ENCODE measurements at places on chromosomes 5 and 9.

DNA sequence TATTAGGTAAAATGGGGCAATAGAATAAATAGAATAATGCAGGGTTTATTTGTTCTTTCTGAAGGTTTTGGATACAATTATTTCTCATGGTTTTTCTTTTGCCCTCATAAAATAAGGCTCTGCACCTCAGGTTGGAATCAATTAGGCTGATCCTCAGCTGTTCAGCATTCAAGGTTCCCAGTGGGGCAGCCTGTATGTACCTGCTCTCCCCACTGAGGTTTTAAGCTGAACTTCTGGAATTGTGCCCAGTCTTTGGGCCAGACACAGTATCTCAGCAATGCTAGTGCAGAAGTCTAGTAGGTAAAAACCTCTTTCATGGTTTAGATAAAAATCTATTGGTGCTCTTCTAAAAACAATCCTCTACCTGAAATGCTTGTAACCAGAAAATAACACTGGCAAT, 98.0 kb downstream of the EDIL3 start:
- no peak for DNase-seq

GRCh38 chr5:93845376-93845775, 104.0 kb upstream of the POU5F2 start:
- DNase-seq: no peak

- peak; percentile 36 for DNase-seq
These were observed 297.8 kb downstream of the CWC27 start for GRCh38 chr5:65066387-65067146.

GRCh38 chr5:127695346-127695745, 7.8 kb upstream of the CCDC192 start:
- no peak for DNase-seq

DNA sequence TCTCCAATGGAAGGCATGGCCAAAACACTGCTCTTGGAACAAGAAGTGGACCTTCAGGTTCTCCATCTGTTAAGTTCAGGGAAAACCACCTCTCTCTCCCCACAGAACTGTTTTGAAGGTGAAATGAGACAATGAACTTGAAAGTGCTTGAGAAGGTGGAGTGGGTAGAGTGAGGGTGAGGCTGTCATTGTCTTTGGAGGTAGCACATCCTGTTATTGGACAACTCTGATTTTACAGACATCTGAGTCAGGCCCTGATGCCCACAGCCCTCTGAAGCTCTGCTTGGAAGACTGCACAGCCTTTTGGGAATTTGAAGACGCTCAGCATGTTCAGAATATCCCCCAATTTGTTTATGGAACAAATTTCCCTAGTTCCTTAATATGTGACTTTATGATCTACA, 27.6 kb upstream of the TEX48 start:
- DNase-seq: no peak

- no peak for DNase-seq
These were observed 684 bp upstream of the SLC6A19 start for GRCh38 chr5:1200495-1201326.

DNA sequence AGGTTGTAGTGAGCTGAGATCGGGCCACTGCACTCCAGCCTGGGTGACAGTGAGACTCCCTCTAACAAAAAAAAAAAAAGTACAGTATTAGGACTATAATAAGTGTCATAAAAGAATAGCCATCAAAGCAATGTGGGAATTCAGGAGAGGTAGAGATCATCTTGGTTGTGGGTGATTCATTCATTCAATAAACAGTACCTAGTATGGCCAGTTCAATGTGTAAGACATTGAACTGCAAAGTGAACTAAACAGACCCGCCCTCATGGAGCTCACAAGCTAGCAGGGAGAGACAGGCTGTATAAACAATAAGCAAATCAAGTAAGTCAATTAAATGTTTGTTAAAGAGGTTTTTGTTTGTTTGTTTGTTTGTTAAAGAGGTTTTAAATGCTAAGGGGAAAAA, 146.1 kb upstream of the RANBP3L start:
- DNase-seq: no peak

DNA sequence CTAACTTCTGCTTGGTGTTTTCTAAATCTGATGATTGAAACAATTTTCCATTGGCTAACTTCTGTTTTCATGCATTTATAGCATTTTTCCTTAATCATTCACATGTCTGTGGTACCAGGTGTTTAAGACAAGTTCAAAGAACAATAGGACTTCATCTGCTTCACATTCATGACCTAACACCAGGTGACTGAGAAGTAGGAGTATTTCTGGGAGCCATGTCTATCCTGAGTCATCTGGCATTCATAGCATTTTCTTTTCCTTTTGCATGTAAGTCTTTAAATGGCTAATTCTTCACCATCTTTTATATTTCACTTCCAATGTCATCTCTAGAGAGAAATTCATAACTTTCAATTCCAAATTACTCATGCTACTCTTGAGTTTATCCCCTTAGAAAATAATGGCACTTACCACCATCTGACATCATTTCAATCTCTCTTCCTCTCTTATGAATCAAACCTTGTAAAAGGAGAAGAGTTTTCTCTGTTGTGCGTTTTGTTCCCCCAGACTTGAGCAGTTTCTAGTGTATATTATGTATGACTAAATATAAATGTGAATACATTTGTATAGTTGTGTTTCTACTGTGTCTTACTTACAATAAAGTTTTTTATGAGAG, 1196.1 kb upstream of the CDH9 start:
- no peak for DNase-seq

DNA sequence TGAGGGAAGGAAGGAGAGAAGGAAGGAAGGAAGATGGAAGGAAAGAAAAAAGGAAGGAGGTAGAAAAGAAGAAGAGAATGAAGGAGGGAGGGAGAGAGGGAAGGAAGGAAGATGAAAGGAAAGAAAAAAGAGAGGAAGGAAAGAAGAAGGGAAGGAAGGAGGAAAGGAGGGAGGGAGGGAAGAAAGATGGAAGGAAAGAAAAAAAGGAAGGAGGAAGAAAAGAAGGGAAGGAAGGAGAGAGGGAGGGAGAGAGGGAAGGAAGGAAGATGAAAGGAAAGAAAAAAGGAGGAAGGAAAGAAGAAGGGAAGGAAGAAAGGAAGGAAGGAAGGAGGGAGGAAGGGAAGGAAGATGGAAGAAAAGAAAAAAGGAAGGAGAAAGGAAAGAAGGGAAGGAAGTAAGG, 184.4 kb upstream of the TRIM32 start:
- no peak for DNase-seq

DNA sequence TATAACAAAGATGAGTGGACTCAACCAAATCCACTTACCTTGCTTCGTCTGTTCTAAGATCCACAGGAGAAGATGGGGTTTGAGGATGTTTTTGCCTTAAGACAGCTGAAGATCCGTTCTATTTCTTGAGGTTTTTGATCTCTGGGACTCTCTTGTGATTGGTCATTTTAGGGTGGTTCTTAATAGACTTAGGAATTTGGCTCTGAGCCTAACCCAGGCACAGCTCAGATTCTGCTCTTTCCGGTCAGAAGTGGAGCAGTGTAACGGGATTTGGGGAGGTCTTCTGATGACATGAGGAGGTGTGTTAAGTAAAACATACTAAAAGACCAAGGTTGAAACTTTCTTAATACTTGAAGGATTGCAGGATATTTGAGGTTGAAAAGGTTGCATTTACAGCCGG, 166.9 kb downstream of the DMRT2 start:
- DNase-seq: no peak

GRCh38 chr9:26325444-26325829, 567.2 kb downstream of the CAAP1 start:
- no peak for DNase-seq

- DNase-seq: peak; percentile 18
These were observed 43.7 kb upstream of the ITGA1 start for GRCh38 chr5:52743970-52744369.

DNA sequence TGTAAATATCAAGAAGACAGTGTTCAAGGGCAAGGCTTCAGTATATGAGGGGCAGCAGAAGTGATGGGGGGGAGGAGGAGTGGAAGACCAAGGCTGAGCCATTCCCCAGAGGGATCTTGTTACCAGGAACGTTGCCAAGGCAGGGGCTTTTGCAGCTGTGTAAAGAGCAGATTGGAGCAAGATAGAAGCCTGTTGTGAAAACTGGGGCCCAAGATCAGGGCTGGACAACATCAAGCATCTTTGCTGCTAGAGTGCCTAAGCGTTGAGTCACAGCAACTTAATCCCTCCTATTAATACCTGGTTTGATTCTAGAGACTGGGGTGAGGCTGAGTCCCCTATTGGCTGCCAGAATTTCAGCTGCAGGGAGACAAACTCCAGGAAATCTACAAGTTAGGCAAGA, 18.4 kb upstream of the ERCC6L2 start:
- DNase-seq: no peak

- DNase-seq: no peak
These were observed 99.5 kb downstream of the PAX5 start for GRCh38 chr9:36934478-36935065.

DNA sequence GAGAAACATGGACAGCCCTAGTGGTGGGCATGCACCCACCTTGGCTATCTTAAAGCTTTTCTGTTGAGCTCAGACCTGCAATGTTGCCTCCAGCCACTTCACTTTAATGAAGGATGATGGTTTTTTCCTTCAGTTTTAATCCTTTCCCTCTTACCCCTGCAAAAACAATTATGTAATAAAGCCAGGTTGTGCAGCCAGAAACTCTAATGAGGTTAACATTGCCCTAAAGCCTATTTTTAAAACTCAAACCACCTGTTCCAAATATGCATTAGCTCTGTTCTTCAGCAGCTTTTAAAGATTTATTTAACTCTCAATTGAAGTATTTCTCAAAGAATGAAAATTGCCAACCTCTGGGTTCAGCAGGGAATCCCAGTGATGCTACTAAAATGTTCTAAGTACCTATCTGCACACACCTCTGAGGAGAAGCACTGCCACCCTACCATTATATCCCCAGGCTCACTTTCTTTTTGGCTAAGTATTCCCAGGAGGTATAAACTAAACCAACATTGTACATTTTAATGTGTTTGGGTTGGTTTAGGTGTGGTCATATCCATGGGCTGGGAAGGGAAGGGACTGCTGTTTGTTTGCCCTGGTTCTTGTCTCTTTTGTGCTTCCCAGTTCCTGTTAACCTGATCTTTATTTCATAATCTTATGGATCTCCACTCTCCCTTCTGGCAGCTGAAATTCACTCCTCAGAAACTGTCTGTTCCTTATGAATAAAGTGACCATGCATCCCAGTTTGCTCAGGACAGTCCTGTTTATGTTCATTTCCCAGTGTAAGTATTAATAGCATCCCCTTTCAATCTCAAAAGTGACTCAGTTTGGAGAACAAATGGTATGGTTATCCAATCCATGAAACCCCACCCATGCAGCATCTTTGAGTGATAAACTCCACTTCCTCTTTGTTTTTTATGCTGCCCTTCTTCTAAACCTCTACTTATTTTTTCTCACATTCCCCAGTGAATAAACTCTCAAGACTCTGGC, 251.7 kb downstream of the RAB3C start:
- no peak for DNase-seq

- DNase-seq: no peak
These were observed 305.8 kb downstream of the PDE4D start for GRCh38 chr5:59587489-59588337.

GRCh38 chr9:136023410-136024225, 62.4 kb upstream of the UBAC1 start:
- DNase-seq: no peak

DNA sequence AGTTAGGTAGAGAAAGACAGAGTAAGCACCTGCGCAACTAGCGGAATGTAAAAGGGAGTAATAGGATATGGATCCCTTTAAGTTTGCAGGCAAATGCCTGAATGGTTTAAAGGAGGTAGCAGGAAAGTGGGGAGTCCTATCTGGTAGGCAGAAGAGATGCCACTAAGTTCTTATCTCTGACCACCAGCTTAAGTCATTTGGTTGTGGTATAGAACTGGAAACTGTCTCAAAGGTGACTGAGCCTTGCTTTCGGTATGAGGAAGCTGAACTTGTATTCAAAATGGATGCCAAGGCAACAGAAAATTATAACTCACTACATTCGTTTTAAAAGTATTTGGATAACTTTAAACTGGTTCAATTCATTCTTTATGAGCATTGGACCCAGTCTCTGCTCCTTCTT, 475.6 kb downstream of the DMRTA1 start:
- no peak for DNase-seq

GRCh38 chr5:154520861-154521453, 42.9 kb upstream of the HAND1 start:
- DNase-seq: peak; percentile 50

DNA sequence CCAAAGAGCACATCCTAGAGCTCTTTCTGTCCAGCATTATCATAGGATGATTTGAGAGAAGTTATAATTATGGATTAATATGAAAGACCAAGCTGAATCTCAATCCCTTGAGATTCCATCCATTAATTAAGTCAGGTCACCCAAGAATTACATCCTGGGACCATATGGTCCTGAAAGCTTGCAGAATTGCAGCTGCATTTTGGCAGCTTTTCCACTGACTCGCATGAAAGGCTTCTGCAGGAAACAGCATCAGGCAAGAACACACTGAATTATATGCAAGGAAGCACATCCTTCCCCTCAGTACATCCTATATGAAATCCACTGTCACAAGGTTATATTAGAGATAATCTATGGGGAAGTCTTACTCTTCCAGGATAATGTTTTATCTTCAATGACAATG, 109.1 kb upstream of the CTNND2 start:
- DNase-seq: no peak

Data from GM20000 (cell line).